ENCODE measurements at places on chromosomes 7 and 10. TPM values are rescaled to one million over a fixed set of nuclear protein-coding genes. Genes with fewer than 3 reads are reported as not detected.

- no peak overlapping the region for H3K27ac ChIP-seq
- no peaks in the 10 kb centered on the region for H3K36me3 ChIP-seq
- DNase-seq, result no peak
- peaks cover 10% of the 10 kb centered on the region for H3K4me1 ChIP-seq
Measured at GRCh38 chr10:27605318-27605717, 101.2 kb downstream of the RAB18 start.

The PNLIPRP2 gene
- 1.3 TPM for polyA plus RNA-seq

- no peak for DNase-seq
- H3K36me3 ChIP-seq, result no peaks in the 10 kb centered on the region
- no peak overlapping the region for H3K4me3 ChIP-seq
- H3K27me3 ChIP-seq, result no peaks in the 10 kb centered on the region
- H3K27ac ChIP-seq, result no peak overlapping the region
Measured at GRCh38 chr7:90587766-90588165, 8.4 kb upstream of the CDK14 start.

GRCh38 chr10:33600381-33600780 is 265.9 kb upstream of the NRP1 start:
- no peak overlapping the region for H3K27ac ChIP-seq
- H3K4me3 ChIP-seq, result no peak overlapping the region
- no peak for DNase-seq
- H3K4me1 ChIP-seq, result no peaks in the 10 kb centered on the region
- no peaks in the 10 kb centered on the region for H3K27me3 ChIP-seq
- H3K36me3 ChIP-seq, result no peaks in the 10 kb centered on the region

DNA sequence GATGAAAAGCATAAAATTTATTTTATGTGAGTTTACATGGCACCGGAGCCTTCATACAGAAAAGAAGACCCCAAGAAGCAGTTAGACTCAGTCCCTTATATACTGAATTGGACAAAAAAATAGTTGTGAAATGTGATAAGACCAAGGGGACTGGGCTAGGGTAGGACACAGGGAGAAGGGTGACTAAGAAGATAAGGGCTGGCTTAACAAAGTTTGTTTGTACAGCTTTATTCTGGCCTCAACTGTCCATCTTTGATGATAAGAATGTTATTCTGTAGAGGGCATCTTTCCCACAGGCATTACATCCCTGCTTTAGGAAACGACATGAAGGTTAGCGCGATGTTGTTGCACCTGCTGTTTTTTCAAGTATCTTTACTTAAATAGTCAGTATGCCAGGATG is 86.5 kb downstream of the SEC61G start:
- no peak for DNase-seq
- H3K27ac ChIP-seq, result no peak overlapping the region
- H3K27me3 ChIP-seq, result peaks cover 7% of the 10 kb centered on the region
- no peak overlapping the region for H3K4me3 ChIP-seq

GRCh38 chr10:12214763-12215218 is 18.8 kb downstream of the CDC123 start:
- H3K27me3 ChIP-seq, result no peaks in the 10 kb centered on the region
- DNase-seq, result peak; percentile 73
- H3K4me1 ChIP-seq, result peaks cover 18% of the 10 kb centered on the region
- no peak overlapping the region for H3K27ac ChIP-seq

The DPYSL4 gene
- polyA plus RNA-seq, result 1.7 TPM

The KCNH2 gene
- 4.2 TPM for polyA plus RNA-seq

GRCh38 chr7:95910341-95910740 is 138.0 kb downstream of the DYNC1I1 start:
- H3K4me3 ChIP-seq, result no peak overlapping the region
- no peak for DNase-seq
- no peaks in the 10 kb centered on the region for H3K27me3 ChIP-seq
- no peaks in the 10 kb centered on the region for H3K36me3 ChIP-seq

The MMRN2 gene
- polyA plus RNA-seq, result 1.00 TPM

The MKX gene
- 0.06 TPM for polyA plus RNA-seq

The SRRM3 gene
- 5.6 TPM for polyA plus RNA-seq

The NPTX2 gene
- 3.2 TPM for polyA plus RNA-seq

The SPOCK2 gene
- 1.8 TPM for polyA plus RNA-seq

GRCh38 chr7:24968165-24968564 is 11.8 kb downstream of the OSBPL3 start:
- no peaks in the 10 kb centered on the region for H3K36me3 ChIP-seq
- H3K27ac ChIP-seq, result no peak overlapping the region
- H3K27me3 ChIP-seq, result no peaks in the 10 kb centered on the region
- no peak overlapping the region for H3K4me3 ChIP-seq

DNA sequence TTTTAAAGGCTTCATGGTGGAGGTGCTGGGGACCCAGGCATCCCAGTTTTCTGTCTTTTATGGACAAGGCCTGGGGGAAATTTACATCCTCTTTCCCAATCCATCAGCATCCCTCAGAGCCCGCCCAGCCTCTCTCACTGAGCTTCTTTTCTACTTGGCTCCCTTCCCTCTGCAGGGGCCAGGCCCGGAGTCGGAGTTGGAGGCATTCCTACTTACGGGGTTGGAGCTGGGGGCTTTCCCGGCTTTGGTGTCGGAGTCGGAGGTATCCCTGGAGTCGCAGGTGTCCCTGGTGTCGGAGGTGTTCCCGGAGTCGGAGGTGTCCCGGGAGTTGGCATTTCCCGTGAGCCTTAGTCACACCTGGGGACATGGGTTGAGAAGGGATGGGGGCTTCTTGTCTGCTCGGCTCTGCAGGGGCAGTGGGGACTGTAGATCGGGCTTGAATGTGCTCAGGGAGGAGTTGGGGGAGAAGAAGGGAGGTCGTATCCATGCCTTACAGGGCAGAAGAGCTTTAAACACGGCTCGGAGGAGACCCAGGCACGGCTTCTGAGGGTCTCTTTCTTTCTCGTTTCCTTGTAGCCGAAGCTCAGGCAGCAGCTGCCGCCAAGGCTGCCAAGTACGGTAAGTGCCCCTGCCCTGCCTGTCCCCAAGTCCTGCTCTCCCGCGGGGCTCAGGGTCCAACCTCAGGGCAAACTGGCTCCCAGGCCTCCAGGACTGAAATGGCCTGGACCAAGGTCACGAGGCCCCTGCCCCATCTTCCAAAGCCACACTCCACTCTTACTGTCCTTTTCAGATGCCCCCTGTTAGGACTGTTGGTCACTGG is 27.3 kb upstream of the LIMK1 start:
- H3K36me3 ChIP-seq, result peaks cover 88% of the 10 kb centered on the region
- H3K4me3 ChIP-seq, result no peak overlapping the region
- H3K4me1 ChIP-seq, result peaks cover 20% of the 10 kb centered on the region
- no peak overlapping the region for H3K27ac ChIP-seq

Data from stomach (tissue), 19 donors.